ENCODE measurements at places on chromosomes 5 and 9. TPM values are rescaled to one million over a fixed set of nuclear protein-coding genes. Genes with fewer than 3 reads are reported as not detected.
A peak's percentile ranks its signal among the peaks of the same experiment; 100 is the strongest.

DNA sequence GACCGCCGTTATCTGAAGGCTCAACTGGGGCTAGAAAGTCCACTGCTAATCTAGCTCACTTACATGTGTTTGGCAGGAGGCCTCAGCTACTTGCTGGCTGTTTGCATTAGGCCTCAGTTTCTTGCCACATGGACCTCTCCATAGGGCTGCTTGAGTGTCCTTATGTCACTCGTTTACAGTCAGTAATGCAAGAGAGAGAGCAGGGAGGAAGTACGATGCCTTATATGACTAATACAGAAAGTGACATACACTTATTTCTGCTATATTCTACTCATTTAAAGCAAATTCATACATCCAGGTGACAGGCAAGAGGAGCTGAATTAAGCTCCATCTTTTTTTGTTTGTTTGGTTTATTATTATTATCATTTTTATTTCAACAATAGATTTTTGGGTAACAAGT is 179.6 kb downstream of the LURAP1L start:
- no peak for DNase-seq

DNA sequence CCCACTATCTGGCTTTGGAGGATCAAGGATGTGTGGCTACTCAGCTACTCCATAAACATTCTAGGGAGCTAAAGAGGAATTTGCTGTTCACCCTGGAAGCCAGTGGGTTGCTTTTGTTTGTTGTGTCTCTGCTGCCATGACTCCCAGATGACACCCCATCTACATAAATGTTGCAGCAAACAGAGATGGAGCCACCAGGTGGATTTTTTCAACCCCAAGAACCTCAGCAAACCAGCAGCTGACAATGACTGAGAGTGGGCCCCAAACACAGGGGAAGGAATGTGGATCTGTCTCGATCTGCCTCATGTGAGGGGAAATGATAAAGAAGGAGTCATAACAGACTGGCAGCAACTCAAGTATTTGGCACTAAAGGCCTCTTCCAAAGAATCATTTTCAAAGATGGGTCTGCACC is 132.7 kb upstream of the TNC start:
- no peak for DNase-seq

DNA sequence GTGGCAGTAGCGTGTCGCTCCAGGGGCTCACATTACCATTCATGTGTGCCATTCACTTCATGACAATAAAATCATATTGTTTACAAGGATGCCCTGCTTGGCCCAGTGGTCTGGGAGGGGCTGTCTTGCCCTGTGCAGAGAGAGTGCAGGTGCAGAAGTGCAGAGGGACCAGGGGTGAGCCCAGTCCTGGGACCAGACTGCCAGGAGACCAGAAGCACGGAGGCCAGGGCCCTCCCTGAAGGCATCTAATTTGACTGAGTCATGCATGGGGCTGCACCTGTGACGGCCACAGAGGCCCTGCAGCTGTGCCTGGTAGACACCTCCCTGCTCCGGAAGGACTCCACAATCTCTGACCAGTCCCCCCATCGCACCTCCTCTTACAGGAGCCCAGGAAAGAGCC is 164.4 kb upstream of the FOXD4L5 start:
- no peak for DNase-seq

GRCh38 chr5:131297886-131298285 is 34.0 kb downstream of the CDC42SE2 start:
- DNase-seq: no peak

DNA sequence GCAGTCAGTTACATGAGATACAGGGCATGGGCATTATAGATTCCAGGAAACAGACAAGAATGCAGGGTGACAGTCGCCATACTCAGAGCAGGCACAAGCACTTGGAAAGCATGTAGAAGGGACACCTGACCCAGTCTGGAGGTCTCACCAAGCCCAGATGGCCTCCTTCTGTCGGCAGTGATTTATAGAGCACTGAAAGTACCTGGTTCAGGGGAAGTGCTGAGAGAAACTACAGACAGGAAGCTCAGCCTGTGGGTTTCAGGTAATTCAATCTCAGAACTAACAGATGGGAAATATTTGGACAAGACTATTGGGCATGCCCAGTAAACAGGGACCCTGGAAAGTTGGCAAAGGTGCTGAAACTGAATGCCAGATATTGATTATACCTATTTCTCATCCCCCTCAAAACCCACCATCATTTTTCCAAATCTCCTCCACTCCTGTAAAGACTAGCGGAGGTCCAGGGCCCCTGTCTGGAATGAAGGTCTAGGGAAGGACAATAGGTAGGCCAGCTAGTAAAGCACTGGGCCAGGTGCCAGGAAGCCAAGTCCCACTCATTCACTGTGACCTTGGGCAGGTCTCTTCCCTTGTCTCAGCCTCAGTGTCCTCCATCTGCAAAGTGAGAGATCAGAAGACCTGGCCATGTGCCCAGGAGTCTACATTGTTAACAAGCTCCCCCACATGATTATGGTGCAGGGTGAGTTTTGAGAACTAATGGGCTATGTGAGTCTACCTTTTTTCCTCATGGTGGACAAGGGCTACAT is 26.9 kb downstream of the KLHL3 start:
- DNase-seq: no peak

DNA sequence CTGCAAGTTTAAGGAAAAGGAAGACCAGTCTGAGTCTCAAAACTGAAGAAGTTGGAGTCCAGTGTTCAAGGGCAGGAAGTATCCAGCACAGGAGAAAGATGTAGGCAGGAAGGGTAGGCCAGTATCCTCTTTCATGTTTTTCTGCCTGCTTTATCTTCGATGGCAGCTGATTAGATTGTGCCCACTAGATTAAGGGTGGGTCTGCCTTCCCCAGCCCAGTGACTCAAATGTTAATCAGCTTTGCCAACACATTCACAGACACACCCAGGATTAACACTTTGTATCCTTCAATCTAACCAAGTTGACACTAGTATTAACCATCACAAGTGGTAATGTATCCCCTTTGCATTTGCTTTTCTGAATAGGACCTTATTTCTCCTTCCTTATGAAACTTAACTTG is 535.9 kb upstream of the FTMT start:
- peak; percentile 4 for DNase-seq

DNA sequence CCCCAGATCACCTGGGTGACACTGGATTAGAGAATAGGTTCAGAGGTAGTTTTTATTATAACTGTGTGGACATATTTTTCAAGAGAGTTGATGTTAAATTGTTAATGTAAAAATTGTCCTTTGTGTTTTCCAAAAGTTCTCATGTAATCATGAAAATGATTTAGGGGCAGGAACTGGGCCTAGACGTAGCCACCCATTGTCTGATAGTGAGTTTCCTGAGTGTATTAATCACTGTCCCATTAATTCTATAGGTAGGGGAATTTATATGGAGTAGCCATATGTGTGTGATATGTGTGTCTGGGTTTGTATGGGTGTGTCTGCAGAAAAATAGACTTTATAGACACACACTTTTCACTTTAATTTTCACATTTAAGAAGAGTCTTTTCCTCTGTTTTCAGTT is 144.6 kb upstream of the RAI14 start:
- no peak for DNase-seq

DNA sequence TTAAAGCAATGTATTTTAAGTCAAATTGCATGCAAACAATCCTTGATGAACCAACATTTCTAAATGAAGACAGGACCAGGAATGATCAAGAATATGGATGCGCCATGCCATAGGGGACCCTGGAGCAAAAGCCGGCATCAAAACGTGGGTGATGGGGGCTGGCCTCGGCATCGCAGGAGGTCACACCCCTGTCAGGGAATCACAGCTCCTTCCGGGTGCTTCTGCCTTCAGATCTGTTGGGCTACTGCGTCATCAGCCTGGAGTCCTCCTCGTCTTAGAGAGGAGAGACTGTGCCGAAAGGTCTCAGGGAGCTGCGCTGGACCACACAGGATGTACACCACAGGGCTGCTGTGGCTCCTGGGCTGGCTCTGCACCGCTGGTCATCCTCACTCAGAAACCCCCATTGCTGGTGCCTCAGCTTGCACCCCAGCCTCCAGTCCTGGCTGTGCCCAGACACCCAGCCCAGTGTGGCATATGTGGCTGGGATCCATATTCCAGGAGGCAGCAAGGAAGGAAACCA is 152.9 kb upstream of the PPP1R26 start:
- no peak for DNase-seq

DNA sequence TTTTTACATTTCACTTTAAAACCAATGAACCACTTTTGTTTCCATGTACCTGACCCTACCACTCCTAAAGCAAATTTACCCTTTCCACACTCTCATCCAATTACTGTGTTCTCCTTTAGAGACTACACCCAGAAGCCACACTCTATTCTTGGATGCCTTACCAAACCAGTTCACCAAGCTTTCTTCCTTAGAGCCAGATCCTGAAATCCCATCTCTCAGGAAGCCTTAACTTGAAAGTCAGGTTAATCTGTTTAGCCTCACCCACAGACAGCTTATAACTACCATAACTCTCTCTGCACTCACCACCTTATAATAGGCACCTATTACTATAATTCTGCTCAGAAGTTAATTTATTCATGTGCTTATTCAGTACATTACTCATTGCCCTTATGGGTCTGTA is 4.3 kb downstream of the CSNK1A1 start:
- no peak for DNase-seq

DNA sequence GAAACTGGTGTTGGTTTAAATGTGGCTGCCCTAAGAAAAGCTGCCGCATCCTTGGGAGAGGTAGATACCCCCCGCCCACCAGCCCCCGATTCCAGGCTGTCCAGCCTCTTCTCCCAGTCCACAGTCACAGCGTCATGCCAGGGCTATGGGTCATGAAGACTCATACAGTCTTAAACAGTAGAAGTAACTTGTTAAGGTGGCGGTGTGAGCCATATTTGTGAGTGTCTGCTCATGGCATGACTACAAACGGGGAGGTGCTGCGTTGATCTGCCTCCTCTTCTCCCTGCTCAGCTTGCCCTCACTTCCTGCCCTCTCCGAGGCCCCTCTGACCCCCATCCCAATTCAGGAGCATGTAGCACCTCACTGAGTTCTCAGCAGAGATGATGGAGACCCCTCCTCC is 20.8 kb downstream of the FGD3 start:
- no peak for DNase-seq

The GMCL2 gene
- not detected for total RNA-seq

The PAEP gene
- not detected for total RNA-seq

The C9 gene
- not detected for total RNA-seq

The PCDHA6 gene
- total RNA-seq: not detected
